ENCODE measurements at places on chromosomes 11 and 22.
A peak's percentile ranks its signal among the peaks of the same experiment; 100 is the strongest.

DNA sequence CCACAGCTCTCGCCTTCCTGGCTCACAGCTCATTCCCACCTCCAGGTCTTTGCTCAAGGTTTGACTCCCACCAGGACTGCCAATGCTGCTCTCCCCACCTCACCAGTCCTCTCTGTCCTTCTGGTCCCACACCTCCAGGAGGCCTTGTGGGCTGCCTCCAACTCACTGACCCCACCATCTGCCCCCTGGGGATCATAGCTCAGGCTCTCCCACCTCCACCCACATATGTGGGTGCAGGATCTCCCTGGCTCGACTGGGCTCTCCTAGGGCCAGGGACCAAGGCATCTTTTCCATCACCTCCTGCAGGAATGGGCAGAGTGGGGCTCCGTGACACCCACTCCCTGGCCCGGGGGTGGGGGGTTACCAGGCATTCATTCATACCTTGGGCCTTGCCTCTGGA, 13.8 kb upstream of the SSTR3 start:
- no peak for DNase-seq

DNA sequence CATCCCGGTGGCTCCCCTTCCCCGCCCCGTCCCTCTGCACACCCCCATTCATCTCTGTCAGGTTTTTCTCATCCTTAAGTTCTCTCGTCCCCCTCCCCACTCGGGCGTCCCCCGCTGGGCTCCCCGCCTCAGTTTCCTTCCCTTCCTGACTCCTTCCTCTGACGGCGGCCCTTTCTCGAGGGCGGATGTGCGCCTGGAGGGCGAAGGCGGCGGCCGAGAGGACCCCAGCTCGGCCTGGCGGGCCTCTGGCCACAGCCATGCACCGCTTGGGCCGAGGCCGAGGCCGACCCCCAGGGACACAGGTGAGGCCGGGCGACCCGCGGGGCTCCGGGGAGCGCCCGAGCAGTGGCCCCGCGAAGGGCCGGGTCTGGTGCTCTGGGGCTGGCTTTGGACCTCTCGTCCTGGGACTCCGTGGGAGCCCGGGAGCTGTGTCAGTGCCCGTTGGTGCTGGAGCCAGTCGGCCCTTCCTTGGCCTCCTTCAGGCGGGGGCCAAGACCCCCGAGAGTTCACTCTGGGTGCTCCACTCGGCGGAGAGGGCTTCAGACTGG, 2.9 kb downstream of the PHLDB1 start:
- DNase-seq: no peak

DNA sequence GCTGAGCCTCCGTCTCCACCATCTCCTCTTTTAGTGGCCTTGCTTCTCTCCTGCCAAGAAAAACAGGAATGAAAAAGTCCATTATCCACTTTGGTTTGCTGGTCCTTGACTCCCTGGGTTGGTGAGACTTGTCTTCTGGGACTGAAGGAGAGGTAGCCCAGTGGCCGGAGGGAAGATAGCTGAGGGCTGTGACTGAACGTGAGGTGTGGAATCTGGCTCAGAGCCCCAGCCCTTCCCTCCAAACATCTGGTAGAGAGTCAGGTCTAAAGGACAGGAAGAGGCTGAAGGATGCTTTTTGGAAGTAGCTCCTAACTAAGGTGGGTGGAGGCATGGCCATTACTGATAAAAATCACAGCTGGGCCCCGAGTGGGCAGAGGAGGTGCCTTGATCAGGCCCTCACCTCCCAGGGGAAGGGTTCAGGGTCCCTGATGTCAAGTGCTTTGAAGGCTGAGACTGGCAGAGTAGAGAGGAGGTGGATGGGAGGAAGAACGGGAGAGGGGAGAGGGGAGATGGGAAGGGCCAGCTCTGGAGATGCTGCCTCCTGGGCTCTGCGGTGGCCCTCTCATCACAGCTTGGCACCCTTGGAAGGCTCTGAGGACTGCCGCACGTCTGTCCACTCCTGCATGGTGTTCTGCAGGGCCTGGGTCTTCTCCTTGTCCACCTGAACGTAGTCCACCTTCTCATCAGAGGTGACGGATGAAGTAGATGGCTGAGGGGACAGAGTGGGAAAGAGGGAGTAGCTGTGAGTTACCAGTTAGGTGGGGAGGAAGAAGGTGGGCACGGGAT, 30.2 kb downstream of the USP35 start:
- DNase-seq: no peak

GRCh38 chr11:6433998-6434660, 6.7 kb downstream of the HPX start:
- DNase-seq: peak; percentile 9

DNA sequence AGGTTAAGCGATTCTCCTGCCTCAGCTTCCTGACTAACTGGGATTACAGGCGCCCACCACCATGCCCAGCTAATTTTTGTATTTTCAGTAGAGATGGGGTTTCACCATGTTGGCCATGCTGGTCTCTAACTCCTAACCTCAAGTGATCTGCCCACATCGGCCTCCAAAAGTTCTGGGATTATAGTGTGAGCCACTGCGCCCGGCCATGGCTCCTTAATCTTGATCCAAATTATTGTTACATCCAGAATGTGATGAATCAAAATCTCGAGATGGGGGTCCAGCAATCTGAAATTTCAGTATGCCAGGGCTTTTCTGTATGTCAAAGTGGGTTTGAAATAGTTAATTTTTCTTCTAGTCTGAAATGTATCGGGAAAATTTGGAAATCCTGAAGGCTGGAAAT, 3.7 kb downstream of the RPL27A start:
- no peak for DNase-seq

DNA sequence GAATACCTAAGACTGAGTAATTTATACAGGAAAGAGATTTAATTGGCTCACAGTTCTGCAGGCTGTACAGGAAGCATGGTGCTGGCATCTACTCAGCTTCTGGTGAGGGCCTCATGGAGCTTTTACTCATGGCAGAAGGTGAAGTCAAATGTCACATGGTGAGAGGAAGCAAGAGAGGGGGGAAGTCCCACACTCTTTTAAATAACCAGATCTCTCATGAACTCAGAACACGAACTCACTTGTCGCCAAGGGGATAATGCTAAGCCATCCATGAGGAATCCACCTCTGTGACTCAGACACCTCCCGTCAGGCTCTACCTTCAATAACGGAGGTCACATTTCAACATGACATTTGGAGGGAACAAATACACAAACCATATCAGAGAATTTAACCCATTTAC, 42.2 kb downstream of the BIRC2 start:
- DNase-seq: no peak

DNA sequence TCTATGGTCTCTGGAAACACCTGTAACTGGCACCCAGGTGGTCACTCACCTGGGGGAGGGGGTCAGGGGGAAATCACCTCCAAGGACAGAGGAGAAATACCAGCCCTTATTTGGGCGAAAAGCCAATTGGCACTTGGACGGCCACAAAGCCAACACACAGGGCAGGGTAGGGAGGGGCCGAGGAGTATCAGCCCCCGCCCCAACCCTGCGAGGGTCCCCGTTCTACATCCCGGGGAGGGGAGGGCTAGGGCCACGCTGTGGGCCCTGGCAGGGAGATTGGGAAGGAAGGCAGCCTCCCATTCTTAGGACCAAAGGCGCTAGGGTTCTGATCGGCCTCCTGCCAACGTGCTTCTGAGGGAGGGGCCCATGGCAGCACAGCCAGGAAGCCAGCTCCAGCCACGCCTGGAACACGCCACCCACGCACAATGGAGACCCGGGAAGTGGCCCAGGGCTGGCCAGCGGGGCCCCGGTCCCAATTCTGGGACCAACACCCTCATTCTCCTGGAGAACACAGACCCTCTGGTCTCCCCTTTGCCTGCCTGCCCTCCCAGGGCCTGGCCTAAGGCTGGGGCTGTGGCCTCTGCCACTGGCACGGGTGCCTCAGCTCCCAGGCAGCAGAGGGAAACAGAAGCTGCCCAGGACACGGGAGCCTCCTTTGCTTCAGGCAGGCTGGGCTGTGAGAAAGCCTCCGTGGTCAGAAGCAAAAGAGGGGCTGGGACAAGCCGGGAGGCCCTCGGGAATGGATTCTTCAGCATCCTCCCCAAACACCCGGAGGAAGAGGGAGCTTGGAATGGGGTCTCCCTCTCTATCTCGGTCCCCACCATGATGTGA, 7.4 kb downstream of the CBX6 start:
- DNase-seq: no peak

- no peak for DNase-seq
Observed at GRCh38 chr22:44145544-44145943, 35.2 kb upstream of the PARVG start.

Data from NAMALWA (cell line).